Endothelial cell (in vitro differentiated cells): ENCODE measurements at places on chromosomes 7 and 10. TPM values are rescaled to one million over a fixed set of nuclear protein-coding genes. Genes with fewer than 3 reads are reported as not detected.

The ZNF467 gene
- total RNA-seq, result 64.2 TPM

The TMEM229A gene
- total RNA-seq, result 0.26 TPM

The PTEN gene
- 71.0 TPM for total RNA-seq

- no peak for DNase-seq
These were observed 14.5 kb downstream of the DNMBP start for GRCh38 chr10:99995269-99995668.

DNA sequence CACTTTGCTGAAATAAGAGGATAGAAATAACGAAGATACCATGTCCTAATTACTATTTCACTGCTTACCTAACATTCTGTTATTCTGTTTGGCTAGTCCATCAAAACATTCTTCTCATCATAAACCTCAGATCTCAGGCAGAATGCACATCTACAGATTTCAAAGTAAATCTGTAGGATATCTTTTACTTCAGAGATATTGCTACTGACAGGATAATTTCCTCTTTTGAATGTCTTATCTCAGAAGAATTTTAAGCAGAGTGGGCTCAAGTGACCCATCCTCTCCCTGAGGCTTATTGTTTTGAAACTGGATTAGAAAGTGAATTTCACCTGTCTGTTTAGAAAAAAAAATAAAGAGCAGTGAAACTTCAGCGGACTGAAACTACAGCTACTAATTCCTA lies 83.6 kb downstream of the SEMA3C start:
- DNase-seq, result no peak

GRCh38 chr7:77734659-77735421 lies 38.6 kb downstream of the RSBN1L start:
- no peak for DNase-seq
